ENCODE measurements at places on chromosomes 5 and 9.

DNA sequence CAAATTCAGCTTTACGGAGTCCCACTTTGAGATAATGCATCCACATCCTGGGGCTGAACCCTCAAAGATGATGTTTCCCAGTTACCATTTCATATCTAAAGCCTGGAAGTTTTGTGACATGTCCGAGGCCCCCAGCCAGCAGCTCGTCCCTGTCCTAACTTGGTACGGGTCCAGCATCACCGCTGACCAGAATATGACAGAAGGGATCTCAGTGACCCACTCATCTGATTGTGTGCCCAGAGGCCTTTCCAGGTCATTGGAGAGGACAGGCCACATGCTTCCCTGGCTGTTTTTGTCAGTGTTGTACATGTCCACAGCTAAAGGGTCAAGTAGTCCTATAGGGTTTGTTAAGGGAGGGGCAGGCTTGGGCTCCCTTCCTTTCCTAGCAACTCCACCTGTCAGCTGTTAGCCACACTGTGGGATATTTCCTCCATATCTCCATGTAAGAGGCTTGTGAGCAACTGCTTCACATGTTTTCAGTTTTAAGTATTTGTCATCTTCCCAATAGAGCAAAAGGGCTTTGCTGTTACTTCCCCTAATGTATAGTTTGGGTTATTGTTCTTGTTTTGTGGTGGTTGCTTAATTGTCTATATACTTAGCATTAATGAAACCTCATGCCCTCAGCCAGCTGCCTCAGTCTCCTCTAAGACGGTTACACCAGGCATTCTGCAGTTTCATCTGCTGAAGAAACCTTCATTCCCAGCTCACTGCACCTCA is 33.4 kb downstream of the SECISBP2 start:
- no peak for DNase-seq

DNA sequence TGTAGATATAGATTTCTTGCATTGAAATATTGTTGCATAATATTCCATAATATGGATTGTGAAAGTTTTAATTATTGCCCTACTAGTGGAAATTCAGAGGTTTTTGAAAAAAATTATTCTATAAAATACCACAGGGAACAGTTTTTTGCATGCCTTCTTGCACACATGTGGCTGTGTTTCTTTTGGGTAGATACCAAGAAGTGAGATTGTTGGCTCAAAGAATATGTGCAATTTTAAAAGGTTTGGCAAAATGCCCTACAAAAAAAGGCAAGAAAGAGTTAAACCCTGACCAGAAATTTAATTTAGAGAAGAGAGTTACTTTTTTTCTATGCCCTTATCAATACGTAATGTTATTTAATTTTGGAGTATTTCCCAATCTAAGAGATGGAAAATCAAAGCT is 270.8 kb upstream of the DAPK1 start:
- no peak for DNase-seq

- no peak for DNase-seq
Observed at GRCh38 chr5:132281856-132282614, 12.2 kb upstream of the SLC22A4 start.

DNA sequence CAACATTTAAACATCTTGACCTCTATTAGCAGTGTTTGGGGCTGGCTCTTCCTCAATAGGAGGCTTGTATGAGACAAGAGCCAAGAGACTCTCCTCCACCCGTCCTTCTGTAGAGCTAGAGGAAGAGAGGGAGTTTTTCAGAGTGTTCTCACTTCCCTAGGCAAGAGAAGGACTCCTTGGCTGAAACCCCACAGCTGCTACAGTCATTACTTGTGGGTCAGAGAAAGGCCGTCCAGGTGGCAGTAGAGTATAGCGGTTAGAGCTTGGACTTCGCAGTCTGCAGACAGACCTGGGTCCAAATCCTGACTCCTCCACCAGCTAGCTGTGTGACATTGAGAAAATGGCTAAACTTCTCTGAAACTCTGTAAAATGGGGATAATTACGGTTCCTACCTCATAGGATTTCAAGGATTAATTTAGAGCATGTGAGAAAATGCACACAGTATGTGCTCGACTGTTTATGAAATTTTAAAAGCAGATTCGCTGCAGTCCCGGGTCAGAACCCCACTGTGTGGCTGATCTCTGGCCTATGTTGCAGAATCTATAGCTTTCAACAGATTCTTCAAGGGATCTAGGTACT is 80.8 kb upstream of the ARAP3 start:
- no peak for DNase-seq

DNA sequence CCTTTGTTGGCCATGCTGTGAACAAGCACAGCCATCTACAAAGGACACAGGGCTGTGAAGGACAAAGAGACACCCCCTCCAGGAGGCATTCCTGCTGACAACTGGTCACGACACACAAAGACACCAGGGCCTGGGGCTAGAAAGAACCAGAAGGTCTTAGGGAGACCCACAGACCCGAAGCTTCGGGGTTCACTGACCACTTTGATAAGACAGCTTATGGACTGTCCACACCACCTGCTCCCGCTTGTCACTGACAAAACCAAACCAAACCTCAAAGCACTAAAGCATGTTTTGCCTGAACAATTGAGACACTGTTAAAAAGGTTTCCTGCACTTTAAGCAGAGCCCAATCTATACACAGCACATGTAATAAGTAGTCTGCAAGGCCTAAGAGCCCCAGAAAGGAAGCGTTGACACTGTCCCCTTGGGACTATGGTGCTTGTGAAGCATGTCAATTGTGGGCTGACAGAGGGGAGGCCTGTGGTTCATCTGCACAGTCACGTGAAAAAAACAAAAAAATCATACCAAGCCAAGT is 185.0 kb downstream of the GAPVD1 start:
- no peak for DNase-seq

DNA sequence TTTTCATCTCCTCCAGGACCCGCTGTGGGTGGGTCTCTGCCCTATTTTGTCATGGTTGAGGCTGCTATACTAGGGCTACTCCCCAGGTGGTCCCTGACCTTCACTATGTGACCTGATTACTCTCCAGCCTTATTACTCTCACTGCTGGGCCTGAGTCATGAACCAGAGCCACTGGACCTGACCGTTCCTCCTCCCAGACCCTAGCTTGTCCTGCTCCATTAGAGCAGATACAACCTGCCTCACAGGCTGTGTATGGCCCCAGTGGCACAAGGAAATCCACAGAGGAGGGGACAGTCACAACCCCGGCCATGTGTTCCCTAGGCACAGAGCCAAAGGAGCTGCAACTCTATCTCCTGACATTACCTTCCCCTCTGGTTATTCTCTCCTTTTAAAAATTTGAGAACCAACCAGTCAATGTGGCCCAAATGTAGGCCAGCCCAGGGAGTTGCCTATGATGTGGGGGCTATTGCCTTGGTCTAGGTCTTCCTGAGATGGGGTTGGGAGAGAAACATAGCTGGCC is 96.0 kb upstream of the FSTL4 start:
- no peak for DNase-seq

GRCh38 chr5:180463916-180464602 is 30.1 kb upstream of the CNOT6 start:
- DNase-seq = no peak

- no peak for DNase-seq
Observed at GRCh38 chr9:6616951-6617602, 28.5 kb downstream of the GLDC start.
